ENCODE measurements at places on chromosomes 4 and X. TPM values are rescaled to one million over a fixed set of nuclear protein-coding genes. Genes with fewer than 3 reads are reported as not detected.
A peak's percentile ranks its signal among the peaks of the same experiment; 100 is the strongest.

DNA sequence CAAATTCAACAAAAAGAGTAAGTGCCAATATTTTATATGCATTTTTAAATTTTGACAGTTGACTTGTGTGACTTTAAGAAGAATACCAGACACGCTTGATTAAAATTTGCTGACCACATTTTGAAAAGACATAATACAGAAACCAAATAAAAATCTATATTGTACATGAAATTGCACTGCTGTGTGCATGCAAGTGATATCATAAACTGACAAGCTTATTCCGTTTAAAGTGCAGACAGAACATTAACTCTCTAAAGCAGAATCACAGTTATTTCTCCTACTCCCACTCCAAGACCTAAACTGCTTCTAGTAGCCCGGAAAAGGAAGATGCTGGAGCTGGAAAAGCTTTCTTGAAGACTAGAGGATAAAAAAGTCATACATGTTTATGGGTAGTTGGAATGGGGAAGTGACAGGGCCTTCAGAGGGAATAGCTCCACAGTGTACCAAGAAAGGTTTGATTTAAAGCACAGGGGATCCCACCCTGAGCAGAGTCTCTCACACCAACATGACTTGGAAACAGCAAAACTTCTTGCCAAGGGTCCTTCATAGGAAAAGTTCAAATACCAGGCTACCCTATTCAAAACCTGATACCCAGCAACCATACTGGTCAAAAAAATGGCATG, 34.1 kb upstream of the NAF1 start:
- no peak overlapping the region for H3K4me3 ChIP-seq
- H3K36me3 ChIP-seq: no peaks in the 10 kb centered on the region
- no peak for DNase-seq
- no peaks in the 10 kb centered on the region for H3K4me1 ChIP-seq
- H3K27me3 ChIP-seq: no peaks in the 10 kb centered on the region

- H3K27me3 ChIP-seq: no peaks in the 10 kb centered on the region
- H3K36me3 ChIP-seq: peaks cover 4% of the 10 kb centered on the region
- no peak for DNase-seq
- H3K4me3 ChIP-seq: no peak overlapping the region
These were observed 3.6 kb downstream of the DCK start for GRCh38 chr4:70997036-70997435.

GRCh38 chr4:183260491-183261151, 59.5 kb downstream of the CLDN22 start:
- H3K4me3 ChIP-seq: no peak overlapping the region
- no peak overlapping the region for H3K27ac ChIP-seq
- H3K27me3 ChIP-seq: no peaks in the 10 kb centered on the region
- peaks cover 6% of the 10 kb centered on the region for H3K36me3 ChIP-seq

DNA sequence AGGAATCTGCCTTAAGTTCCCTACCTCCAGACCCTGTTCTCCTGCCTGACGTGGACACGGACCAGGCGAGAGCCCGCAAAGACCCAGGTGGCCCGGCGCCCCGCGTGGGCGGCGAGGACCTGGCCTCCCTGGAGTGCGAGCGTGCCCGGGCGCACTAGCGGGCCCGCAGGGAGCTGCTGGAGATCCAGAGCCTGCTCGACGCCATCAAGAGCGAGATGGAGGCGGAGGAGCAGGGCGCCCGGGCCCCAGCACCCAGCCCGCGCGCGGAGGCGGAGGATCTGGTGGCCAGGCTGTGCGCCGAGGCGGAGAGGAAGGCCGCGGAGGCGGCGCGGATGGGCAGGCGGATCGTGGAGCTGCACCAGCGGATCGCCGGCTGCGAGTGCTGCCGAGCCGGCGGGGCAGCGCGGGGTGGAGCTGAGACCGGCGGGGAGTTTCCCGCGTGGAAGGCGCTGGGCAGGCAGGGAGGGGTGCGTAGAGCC, 18.2 kb downstream of the MRFAP1 start:
- H3K27me3 ChIP-seq: peaks cover 35% of the 10 kb centered on the region
- H3K4me3 ChIP-seq: peak overlapping the region; percentile 19
- H3K4me1 ChIP-seq: peaks cover 22% of the 10 kb centered on the region

DNA sequence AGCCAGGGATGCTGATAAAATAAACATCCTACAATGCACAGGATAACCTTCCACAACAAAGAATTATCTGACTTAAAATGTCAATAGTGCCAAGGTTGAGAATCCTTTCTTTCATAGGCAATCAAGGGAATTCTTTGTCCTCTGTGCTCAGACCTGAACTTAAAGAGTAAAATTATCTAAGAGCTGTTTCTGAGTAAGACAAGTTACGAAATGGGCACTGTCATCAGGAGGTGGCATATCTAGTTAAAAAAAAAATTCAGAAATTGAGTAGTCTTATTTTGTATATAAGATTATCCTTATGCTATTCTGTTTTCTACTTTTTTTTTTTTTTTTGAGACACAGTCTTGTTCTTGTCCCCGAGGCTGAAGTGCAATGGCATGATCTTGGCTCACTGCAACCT, 3.3 kb upstream of the RAB33B start:
- no peaks in the 10 kb centered on the region for H3K27me3 ChIP-seq
- no peak overlapping the region for H3K4me3 ChIP-seq
- no peak for DNase-seq
- no peak overlapping the region for H3K27ac ChIP-seq
- H3K4me1 ChIP-seq: peaks cover 4% of the 10 kb centered on the region

DNA sequence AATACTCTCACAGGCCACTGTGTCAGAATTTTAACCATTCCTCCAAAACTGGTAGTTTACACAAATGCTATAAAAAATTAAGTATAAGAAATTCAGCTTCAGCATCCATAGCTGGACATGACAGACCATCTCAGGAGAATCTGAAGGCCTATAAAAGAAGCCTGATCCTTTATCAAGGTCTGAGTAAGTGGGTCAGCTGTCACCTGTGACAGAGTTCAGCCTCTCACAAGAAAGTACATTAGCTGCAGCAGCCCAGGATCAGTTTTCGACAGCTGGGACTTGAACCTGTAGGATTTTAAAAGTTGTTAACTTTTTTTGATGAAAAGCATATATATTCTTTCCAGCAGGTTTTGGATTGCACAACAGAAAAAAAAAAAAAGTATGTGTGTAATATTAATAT, 60.7 kb downstream of the PPP3CA start:
- no peak overlapping the region for H3K27ac ChIP-seq
- H3K36me3 ChIP-seq: no peaks in the 10 kb centered on the region
- H3K4me3 ChIP-seq: no peak overlapping the region

GRCh38 chrX:9847071-9847470, 60.8 kb downstream of the SHROOM2 start:
- DNase-seq: no peak
- H3K4me3 ChIP-seq: no peak overlapping the region
- no peaks in the 10 kb centered on the region for H3K4me1 ChIP-seq

TAB3 gene
- total RNA-seq: 19.0 TPM

PRAF2 gene
- total RNA-seq: 7.3 TPM

ERAS gene
- total RNA-seq: not detected

CXCL8 gene
- total RNA-seq: 2.6 TPM

Data from spinal cord (tissue), 10 donors.